ENCODE measurements at places on chromosomes 13 and 19.

GRCh38 chr13:101514695-101515275 lies 62.3 kb downstream of the ITGBL1 start:
- DNase-seq = no peak

DNA sequence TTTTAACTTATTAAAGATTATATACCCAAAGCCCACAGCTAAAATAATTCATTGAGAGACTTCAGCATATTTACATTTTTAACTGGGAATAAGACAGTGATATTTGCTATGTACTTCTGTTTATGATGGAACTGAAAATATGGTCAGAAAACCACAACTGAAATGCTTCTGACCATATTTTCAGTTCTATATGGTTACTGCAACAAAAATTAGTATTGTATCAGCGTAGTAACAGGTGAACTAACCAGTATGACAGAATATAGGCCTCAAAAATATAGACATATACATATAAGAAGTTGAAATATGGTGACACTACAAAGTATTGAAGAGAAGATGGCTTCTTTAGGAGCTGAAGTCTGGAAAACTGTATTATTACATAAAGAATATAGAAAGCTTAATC lies 857.4 kb downstream of the OLFM4 start:
- no peak for DNase-seq

GRCh38 chr19:48480558-48481500 lies 11.7 kb downstream of the CYTH2 start:
- peak; percentile 32 for DNase-seq

- DNase-seq = peak; percentile 82
These were observed at the start of gene DNAAF3 for GRCh38 chr19:55166530-55167268. TSS of gene DNAAF3 (minus strand) at chr19:55166613. CDS start at chr19:55166413, 200 bp downstream.
